Natural killer cell treated with Interleukin-12 subunit alpha and Interleukin-12 subunit beta and Interleukin-15 and Interleukin-18, amount 100 ng/mL, for 72 hours (primary cell): ENCODE measurements at places on chromosomes 7 and 10. TPM values are rescaled to one million over a fixed set of nuclear protein-coding genes. Genes with fewer than 3 reads are reported as not detected.

DNA sequence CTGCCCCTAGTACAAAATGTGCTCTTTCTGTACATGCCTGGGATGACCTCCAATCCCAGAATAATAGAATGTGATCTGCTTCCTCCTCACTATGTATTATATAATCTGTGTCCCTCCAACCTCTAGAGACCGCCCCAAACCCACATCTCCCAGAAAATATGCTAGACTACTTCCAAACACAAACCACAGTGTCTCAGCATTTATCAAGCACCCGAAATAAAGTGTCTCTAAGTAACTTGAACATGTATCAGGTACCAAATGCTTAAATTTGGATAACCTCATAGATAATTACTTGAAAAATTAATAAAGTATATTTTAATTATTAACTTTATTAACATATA is 16.1 kb downstream of the LYZL1 start:
- peaks cover 11% of the 10 kb centered on the region for H3K36me3 ChIP-seq
- H3K4me1 ChIP-seq: no peaks in the 10 kb centered on the region
- H3K27me3 ChIP-seq: peaks cover 31% of the 10 kb centered on the region

DNA sequence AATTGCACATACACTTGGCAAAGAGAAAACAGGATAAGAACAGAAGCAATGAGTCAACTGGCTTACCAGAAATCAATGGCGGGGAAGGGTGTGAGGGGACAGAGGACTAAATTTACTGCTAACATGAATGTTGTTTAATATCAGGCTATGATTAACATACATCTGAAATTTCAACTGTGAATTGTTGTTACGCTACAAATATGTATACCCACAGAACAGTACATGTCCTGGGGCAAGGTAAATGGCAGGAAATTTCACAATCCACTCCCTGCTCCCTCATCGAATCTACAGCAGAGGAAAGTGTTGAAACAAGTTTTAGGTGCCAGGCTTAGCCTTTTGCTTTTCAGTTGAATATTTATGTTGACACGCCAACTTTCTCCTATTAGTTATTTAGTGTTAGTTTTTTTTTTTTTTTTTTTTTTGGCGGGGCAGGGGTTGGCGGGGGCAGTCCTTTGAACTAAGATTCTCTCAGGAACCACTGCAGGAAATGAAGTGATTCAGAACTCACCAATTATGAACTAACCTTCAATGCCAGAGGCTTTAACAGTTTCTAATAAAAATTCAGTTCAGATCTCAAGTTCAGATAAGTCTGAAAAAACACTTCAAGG is 99.0 kb downstream of the UBE2H start:
- H3K4me1 ChIP-seq: peaks cover 37% of the 10 kb centered on the region
- H3K27ac ChIP-seq: peak overlapping the region; percentile 47
- no peaks in the 10 kb centered on the region for H3K36me3 ChIP-seq
- H3K27me3 ChIP-seq: no peaks in the 10 kb centered on the region

- no peak for DNase-seq
- no peaks in the 10 kb centered on the region for H3K36me3 ChIP-seq
- peaks cover 5% of the 10 kb centered on the region for H3K4me1 ChIP-seq
- H3K27ac ChIP-seq: peak overlapping the region; percentile 51
These were observed 42.9 kb downstream of the SH3PXD2A start for GRCh38 chr10:103812432-103812831.

HSPB1 gene
- total RNA-seq: 13.3 TPM

PON3 gene
- total RNA-seq: not detected

ASB10 gene
- total RNA-seq: not detected
